ENCODE measurements at places on chromosomes 2 and 18.

- peak; percentile 20 for DNase-seq
Observed at GRCh38 chr18:41767960-41768359, 187.1 kb upstream of the PIK3C3 start.

DNA sequence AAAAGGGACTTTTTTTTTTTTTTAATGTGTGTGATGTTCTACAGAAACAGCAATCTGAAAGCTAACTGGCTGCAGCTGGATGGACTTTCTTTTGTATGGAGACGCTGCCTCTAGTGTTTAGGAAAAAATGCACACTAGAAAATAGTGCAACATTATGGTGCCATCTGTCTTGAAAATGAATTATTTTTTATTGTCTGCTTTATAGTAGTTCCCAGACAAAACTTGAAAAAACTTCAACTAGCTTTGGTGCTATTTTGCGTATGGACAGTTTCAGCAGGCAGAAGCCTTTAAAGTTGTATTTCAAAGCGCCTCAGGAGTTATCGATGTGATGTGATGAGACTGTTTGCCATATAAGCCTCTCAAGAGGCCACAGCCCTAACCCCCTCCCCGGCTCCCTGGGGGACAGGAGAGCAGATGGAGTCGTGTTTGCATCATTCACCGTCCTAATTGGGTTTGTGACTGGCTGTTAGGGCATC, 86.9 kb downstream of the LTBP1 start:
- DNase-seq, result peak; percentile 50

DNA sequence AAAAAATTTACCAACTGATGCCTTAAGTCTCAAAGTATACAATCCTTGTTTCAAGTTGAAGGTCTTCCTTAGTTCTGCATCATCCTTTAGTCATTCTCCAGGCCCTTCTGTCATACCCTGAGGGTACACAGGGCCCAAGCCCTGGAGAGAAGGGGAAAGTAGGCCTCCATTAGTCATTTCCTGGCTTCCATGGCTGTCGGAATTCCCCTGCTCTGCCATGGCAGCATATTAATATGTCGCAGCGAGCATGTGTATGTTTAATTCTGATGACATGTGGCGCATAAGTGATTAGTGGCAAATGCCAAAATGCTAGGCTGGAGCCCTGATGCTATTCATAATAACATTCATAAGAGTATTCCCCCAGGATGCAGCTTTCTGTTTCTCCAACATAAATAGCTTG, 22.1 kb downstream of the GPR39 start:
- no peak for DNase-seq

DNA sequence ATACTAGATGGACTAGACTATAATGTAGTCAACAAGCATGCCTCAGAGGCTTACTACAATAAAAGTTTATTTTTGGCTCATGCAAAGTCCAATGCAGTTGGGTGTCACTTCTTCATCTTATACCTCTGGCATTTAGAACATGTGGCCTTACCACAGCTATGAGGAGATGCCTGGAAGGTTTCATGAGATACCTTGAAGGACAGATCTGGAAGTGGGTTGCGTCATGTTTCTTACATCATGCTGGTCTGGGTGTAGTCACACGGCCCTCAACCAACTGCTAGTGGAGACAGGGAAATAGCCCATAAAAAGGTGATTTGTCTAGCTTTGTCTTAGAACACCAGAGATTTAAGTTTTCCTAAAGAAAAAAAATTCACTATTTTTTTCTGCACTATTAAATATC, 91.7 kb upstream of the MMADHC start:
- no peak for DNase-seq

- DNase-seq, result no peak
Observed at GRCh38 chr2:71254078-71254477, 27.2 kb upstream of the PAIP2B start.

DNA sequence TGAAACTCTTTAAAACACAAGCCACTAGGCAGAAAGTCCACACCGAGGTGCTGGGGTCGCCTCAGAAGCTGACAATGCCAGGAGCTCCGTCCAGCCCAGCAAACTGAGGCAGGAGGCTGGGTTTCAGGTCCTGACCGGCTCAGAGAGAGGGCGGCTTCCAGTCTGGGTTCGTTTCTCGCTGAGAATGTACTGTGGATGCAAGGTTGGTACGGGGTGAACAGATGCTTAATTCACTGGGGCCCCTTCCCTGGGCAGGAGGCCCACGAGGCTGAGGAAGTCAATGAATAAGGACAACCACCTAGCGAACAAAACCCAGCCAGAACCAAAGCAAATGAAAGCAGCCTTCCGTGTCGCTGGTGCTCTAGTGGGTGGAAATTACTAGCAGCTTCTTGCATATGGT, 142.0 kb downstream of the RTP5 start:
- DNase-seq, result no peak

GRCh38 chr2:33108483-33109443, 162.0 kb downstream of the LTBP1 start:
- DNase-seq, result no peak

GRCh38 chr2:153464395-153464794, 14.2 kb downstream of the RPRM start:
- DNase-seq, result no peak

DNA sequence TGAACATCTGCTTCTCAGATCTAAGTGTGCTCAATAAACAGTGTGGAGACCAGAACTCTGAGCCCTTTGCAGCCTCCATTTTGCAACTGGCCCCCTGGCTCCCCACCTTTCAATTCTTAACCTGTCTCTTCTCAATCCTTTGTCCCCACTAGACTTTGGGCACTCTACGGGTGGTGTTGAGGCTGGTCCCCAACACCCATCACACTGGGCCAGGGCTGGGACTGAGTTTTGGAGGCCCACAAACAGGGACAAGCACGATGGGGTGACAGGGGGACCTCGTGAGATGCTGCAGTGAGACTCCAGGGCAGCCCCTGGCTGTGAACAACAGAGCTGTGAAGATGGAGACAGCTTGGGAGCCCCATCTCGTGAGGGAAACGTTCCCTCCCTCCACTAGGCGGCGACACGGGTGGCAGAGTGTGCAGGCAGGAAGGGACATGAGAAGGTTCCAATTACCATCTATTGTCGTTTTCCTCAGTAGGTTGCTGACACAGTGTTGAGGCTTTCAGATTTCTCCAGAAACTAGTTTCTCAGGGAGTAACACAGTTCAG, 1.2 kb downstream of the ANKMY1 start:
- peak; percentile 74 for DNase-seq

DNA sequence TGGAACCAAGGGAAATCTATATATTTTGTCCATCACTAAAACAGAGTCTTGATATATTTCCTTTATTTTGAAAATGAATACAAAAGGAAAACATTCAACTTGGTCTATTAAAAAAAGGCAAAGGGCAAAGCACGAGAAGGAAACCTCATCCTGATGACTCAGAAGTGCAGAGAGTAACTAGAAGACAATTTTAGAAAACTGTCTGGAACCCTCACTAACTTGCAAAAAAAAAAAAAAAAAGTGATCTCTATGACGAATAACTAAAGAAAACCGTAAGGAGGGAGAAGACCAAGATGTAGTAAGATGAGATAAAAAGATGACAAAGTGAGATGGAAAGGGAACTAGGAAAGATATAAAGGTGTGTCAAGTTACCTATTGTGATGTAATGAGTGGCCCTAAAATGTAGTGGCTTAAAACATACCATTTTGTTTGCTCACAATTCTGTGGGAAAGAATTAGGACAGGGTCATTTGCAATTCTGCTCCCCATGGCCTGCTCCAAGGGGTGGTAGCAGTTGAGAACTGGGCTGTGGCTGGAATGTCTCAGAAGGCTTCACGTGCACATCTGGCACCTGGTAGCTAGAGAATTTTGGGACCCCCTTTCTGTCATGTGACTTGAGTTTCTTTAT, 303.0 kb downstream of the DYSF start:
- DNase-seq, result no peak

DNA sequence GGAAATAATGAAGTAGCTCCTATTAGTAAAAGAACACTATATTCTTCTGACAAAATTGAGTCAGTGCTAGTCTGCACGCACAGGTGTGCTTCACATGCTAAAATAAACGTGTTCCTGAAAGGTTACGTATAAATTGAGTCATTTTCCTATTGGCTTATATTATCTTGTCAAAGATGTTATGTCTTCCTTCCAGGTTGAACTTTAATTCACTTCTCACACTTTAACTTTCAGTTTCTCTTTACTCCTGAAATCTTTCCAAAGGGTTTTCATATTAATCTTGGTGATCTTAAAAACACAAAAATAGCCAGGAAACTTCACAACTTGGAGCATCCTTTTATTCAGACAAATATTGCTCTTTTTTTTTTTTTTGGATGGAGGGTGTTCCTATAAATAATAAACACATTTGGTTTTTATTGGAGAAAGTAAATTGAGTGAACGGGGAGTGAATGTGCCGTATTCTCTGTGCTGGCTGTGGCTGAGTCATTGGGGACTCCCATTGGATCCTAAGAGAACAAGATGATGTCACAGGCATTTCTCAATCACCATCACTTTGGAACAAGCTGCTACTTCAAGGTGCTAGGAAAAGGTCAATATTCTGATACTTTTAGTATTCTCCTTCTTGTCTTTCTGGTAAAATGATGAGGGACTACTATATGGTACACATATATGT, 150.2 kb upstream of the SPATS2L start:
- no peak for DNase-seq

GRCh38 chr18:36813101-36813775, 15.6 kb downstream of the TPGS2 start:
- no peak for DNase-seq

GRCh38 chr2:240422658-240423329, 12.7 kb upstream of the GPC1 start:
- no peak for DNase-seq

DNA sequence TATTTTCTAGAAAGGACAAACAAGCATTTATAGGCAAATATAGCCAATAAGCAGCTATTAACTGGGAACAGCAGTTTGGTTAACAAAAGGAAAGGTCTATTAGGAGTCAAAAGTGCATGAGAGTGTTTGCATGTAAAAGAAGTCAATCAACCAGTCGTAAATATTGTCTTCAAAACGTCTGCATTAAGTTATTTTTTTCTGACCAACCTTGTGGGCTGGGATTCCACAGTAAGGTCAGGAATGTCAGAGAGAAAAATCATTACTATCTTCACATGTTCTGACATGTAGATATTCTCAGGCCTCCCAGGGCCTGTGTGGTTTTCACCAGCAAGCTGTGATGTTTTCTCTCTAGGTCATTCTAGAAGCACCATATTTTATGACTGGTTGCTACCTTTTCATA, 922.5 kb downstream of the SUCLG1 start:
- no peak for DNase-seq

GRCh38 chr2:191791953-191792560, 54.8 kb downstream of the CAVIN2 start:
- DNase-seq, result no peak

DNA sequence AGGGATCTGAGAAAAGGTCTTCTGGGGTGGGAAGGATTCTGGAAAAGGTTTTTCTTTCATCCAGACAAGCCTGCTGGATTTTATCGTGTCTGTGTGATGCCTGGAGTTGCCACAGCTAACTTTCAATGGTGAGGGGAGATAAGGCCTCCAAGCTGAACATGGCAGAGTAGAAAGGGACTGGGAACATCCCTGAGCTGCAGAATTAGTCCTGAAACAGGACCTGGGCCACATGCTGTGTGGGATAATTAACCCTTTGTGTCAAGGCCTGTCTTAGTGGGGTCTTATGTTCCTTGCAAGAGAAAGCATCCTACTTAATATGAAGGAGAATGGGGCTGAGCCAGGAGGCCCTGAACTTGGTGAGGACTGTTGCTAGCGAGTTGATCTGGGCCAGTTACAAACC, 66.4 kb downstream of the VSNL1 start:
- DNase-seq, result no peak

DNA sequence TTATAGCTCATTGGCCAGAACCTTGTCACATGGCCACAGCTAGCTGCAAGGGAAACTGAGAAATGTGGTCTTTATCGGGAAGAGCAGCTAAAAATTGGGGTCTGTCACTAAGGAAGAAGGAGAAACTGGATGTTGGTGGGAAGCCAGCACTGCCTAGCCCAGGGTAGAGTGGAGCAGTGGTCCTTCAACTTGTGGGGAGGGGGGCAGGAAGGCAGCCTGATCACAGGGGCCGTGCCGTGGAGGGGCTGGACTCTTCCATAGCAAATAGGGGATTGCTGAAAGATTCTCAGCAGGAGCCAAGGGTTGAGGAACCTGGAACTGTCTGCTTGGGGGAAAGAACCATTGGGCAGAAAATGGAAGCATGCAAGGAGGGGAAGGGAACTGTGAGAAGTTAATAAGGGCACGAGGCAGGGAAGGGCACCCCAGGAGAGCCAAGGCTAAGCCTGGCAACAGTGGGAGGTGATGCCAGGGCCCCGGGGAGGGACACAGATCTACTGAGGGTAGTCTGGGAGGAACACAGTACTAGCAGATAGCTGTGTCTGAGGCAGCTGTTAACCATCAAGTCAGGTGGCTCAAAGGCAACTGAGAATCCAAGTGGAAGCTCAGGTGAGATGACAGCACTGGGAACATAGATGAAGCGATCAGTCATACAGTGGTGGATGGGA, 5.9 kb upstream of the NEURL3 start:
- DNase-seq, result no peak

DNA sequence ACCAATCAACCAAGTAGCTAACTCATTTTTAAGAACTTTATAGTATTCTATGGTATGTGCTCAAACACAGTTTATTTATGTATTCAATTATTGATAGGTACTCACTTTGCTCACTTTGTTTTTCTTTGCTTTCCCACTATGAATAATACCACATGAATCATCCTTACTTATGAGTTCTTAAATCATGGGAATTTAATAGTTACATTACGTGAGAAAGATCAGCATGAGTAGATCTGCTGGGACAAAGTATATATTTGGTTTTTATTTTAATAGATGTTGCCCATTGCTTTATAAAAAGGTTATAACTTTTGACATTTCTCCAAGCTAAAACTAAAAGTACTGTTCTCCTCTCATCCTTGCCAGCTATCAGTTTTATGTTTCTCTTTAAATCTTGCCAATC, 390.7 kb downstream of the LRATD1 start:
- DNase-seq, result no peak

DNA sequence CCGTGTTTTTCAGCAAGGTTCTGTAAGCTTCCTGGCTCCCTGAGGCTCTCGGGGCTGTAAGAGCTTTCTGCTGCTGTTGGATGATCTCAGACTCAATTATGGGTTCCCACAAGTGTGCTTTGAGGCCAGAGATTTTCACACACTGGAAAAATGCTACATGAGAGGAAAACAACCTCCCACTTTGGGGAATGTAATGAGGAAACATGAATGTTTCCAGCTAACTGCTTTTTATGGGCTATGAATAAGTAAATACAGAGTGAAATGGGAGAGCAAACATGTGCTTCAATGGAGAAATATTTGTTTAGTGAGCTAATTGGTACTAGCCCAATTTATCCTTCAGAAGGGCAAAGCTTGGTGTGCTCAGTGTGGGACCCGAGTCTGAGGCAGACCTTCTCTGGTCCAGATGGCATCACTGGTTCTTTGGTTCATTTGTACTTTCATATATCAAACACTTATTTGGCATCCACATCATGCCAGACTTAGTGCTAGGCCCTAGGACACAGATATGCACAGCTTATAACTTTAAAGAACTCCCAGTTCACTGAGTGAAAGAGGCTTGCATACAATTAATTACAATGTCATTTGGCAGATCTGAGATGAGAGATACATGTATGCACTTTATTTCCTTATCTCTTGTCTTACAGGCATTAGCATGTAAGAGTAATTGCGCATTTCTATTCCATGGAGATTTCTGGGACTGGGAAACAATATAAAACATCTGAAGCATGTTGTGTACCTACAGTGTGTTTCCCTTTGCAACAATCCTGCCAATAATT, 248.8 kb downstream of the RDH14 start:
- no peak for DNase-seq

Measured in NAMALWA (cell line).